ENCODE measurements at places on chromosomes 13 and 19.

- DNase-seq: no peak
These were observed 1029.8 kb downstream of the DIAPH3 start for GRCh38 chr13:59133903-59134302.

DNA sequence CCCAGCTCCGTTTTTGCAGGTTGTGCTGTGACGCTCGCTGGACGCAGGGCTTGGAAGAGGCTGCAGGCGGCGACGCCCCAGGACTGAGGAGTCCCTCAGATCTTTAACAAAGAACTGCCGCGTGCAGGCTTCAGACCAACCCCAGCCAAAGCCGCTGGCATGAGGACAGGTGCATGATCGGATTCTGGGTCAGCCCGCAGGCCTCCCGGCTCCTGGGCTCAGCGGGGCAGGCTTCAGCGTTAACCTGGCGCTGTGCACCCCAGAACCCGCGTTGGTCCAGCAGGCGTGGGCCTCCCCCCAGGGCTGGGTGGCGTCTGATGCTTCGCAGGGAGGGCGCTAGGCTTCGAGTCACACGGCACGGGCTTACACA is 920 bp upstream of the TIMM13 start:
- no peak for DNase-seq

DNA sequence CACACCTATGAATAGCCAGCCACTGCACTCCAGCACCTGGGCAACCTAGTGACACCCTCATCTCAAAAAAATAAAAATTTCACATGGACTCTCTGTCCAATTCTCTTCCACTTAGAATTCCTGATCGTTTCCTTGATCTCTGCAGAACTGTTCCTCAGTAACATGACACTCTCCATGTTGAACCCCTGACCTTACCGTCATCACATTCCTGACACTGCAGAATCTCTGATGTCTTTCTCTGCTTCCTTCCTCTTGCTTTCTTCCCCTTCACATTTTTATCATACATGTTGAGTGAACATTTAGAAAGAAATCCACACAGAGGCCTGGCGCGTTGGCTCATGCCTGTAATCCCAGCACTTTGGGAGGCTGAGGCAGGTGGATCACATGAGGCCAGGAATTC is 15.0 kb downstream of the ZNF114 start:
- no peak for DNase-seq

- DNase-seq: no peak
These were observed 1058.2 kb downstream of the PCDH9 start for GRCh38 chr13:66171920-66172319.

- DNase-seq: no peak
These were observed 461.9 kb downstream of the KLF5 start for GRCh38 chr13:73520566-73521289.

- no peak for DNase-seq
These were observed 255.1 kb downstream of the TBC1D4 start for GRCh38 chr13:75226733-75227435.

- DNase-seq: no peak
These were observed 74.8 kb downstream of the ZNF536 start for GRCh38 chr19:30446850-30447552.

- DNase-seq: no peak
These were observed 23.3 kb upstream of the EMP3 start for GRCh38 chr19:48301886-48302599.

- no peak for DNase-seq
These were observed 52.0 kb downstream of the DIAPH3 start for GRCh38 chr13:60111691-60112090.

DNA sequence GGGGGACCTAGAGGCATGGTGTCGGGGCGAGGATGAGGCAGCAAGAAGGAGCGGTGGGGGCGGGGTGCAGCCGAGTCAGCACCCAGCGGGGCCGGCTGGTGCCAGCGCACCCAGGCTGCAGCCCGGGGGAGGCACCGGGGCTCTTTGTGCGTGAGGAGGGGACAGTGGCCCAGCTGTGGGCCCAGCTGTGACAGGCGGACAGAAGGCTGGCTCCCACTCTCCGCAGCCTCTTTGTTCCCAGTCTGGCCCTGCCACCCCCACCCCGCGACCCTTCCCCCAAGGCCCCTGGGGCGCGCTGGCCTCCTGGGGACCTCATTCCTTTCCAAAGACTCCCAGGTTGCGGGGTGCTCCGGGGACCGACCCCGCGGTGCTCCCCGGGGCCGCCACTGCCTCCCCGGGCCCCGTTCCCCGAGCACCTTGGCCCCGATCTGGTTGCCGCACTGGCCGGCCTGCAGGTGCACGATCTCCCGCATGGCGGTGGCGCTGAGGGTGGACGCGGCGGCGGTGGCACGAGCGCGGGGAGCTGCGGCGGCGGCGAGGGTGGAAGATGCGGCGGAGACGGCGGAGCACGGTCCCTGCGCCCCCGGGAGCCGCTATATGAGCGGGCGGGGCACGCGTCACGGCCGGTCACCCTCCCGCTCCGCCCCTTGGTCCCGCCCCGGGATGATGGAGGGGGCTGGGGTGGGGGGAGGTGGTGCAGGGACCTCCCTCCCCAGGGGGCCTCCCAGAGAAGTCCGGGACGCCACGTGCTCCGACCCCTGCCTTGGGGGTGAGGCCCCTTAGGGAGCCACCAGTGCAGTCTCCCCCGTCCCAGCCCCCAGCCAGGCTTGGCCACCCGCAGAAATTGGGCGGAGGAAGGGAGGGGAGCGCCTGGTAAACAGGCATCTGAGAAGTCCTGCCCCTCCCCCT is at the start of gene TUBB4A:
Gene TUBB4A, minus strand, starts transcription at position 570 of the 909 bp plus-strand sequence. Its CDS starts 97 bp downstream, at position 473.
- peak; percentile 86 for DNase-seq

DNA sequence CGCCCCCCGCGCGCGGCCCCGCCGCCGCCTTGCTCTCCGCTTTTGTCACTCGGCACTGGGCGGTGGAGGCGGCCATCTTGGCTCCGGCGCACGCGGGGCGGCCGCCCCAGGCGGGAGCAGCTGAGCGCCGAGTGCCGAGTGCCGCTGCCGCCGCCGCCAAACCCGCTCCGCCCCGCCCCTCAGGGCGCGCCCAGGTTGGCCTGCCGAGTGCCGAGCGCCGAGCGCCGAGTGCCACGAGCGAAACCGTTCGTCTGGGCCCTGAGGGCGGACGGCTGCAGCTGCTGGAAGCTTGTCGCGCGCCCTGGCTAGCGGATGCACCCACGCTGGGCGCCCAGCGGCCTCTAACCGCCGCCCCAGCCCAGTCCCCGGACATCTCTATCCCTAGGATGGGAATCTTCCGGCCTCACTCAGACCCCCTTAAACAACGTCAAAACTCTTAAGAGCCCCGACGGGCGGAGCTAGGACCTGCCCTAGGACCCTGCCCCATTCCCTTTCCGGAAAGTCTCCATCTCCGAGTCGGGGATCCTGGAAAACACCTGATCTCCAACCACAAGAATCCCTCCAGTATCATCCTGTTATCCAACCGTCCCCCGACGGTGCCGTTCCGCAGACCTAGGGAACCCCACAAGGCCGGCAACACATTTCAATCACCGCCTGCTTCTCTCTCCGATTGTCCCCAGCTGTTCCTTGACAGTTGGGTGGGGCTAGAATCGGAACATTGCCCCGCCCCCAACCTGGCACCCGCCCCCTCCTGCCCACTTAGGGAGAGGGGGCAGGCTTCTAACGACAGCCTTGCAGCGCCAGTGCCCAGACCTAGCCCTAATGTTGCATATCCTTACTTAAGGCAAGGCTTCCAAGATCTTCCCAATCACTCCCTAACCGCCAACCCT is 14.1 kb upstream of the AKAP8L start:
- DNase-seq: peak; percentile 93

GRCh38 chr13:51770681-51771417 is 33.1 kb downstream of the DHRS12 start:
- DNase-seq: no peak

DNA sequence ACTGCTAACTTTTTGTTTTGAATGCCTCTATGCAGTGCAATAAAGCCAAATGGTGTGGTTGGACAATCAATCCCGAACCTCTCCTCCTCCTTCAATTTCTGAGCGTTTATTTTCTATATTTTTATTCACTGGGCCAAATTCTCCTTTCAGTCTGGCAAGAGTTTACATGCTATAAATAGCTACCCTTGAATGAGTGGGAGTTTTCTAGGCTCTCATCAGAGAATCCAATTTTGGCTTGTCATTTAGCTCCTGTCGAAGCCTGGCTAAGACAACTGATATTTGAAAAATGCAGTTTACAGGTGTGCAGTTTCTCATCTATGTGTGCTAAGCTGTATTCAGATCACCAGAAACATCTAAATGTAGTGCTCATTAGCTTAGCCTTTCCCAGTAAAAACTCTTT is 61.8 kb downstream of the OLFM4 start:
- DNase-seq: no peak

- DNase-seq: peak; percentile 72
These were observed 3.2 kb downstream of the ZNF726 start for GRCh38 chr19:23917856-23918255.

DNA sequence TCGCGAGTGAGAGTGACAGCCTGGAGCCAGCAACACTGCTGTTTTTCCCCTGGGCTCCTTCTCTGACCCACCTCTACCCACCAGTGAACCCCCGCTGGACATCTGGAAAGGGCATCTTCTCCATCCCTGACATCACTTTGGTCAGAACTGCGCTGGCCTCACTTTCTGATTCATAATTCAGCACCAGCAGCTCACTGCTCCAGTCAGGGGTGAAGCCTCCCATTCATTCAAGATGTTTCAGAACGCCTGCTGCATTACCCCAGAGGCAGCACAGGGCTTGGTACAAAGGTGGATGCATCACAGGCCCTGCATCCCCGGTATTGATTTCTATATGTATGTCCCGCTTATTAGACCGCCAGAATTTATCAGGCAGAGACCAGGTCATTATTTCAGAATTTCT is 182.8 kb upstream of the TSHZ3 start:
- no peak for DNase-seq

- DNase-seq: no peak
These were observed 907.9 kb downstream of the PCDH9 start for GRCh38 chr13:66322193-66322740.

DNA sequence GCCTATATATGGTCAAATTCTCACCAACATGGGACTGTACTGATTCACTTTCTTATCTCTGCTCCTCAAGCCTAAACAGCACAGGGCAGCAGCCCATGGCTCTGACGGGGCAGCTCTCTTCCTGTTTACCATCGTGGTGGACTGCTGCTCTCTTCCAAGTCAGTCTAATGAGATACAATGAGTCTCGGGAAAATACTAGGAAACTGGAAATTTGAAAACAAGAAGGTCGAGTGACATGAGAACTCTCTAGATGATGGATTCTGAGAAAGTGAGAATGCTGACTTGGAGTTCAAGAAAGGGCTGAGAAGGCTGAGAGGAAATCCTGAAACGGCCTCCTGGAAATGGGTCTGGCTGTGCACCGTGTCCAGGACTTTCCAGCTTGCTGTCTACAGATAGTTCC is 122.8 kb upstream of the ARGLU1 start:
- no peak for DNase-seq

GRCh38 chr13:113145911-113146598 is 12.4 kb upstream of the PROZ start:
- DNase-seq: no peak

GRCh38 chr13:43222086-43222485 is 198.7 kb downstream of the DNAJC15 start:
- DNase-seq: no peak

DNA sequence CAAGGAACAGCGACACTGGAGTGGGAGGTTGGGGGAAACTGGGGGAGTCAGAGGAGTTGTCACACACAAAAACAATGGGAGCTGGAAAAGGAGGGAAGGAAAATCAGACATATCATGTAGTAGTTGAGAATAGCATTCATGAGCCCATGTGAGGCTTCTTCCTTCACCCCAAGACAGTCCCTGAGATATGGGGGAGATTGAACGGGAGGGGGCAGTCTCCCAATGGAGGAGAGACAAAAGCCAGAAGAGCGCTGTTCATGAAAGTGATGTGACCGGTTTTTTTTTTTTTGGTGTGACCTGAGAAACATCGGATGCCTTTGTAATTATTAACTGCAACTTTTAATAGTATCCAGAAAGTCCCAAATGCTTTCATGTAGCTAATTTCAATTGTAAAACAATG is 631.8 kb upstream of the KLF12 start:
- DNase-seq: no peak

DNA sequence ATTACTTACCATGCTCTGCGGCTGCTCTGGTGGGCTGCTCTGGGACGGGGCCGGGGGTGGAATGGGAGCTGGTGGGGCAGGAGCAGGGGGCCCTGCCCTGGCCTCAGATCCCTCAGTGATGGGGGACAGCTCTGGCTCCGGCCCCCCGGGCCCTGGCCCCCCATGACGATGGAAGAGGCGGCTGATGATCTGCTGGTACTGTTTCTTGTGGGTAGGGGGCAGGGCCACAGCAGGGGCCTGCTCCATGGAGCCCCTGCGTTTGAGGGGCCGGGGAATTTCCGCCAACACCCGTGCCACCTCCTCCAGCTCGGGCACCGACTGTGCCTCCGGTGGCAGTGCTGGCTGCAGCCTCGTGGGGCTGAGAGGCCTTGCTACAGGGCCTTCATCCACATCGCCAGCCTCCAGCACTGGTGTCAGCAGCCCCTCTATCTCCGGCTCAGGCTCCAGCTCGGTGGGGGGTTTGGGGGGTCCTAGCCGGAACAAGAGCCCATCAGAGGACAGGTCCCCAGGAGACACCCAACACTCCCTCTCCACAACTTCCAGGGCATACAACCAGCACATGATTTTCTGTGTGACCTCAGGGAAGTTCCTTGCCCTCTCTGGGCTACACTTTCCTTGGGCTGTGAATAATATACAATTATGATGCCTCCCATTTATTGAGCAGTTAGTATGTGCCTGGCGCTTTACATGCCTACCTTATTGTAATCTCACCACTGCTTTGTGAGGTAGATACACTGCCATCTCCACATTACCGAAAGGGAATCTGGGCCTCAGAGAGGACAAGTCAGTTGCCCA is 12.8 kb downstream of the PPP1R13L start:
- DNase-seq: peak; percentile 78

Data from upper lobe of left lung (tissue), 6 donors.